Activated T-cell treated with anti-CD3 and anti-CD28 coated beads for 4 hours (primary cell): ENCODE measurements at places on chromosomes 3 and 15.

DNA sequence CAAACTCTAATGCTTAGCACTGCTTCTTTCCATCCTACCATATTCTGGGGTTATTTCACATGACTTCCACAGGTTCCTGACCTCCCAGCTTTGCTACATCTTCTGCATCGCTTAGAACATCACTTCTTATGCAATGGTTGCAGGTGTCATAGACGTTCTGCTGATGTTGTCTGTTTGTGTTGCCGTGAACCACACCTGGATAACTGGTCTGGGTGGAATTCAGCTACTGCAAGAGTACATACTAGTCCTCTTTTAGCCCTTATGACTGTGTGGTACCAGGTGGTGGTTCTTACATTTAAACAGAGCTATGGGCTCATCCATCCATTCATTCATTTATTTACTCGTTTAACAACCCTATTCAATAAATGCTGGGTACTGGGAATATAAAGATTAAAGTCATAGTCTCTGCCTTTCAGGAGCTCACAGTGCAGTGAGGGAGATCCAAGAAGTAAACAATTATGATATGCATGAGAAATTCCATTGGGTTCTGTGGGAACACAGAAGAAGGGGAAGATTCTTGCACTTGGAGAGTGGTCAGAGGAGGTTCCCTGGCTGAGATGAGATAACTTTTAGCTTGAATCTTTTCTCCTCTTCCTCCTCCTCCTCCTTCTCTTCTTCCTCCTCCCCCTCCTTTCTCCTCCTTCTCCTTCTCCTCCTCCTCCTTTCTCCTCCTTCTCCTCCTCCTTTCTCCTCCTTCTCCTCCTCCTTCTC lies 30.8 kb downstream of the TMEM45A start:
- DNase-seq: no peak

DNA sequence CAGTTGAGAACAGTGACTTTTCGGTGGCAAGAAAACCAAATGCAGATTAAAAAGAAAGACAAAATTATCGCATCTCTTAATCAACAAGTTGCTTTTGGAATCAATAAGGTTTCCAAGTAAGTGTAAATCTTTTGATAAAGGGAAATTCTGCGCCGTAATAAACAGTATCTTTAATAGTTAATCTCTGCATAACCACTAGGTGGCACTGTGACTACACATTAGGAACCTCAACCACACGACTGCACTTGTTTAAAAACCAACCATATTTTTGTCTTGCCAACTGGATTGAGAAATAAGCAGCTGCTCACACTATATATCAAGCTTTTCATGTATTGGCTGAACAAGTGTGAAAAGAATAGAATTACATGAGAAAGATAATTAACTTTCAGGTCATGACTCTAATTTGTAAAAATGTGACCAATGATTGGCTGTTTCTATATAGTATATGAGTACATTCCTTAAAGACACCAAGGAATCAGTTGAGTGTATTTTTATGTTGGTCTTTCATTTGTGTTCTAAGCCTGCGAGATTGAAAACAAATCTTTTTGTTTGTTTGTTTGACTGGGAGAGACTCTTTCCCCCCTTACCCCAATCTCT lies 72.7 kb downstream of the DZIP3 start:
- DNase-seq: peak; percentile 49

GRCh38 chr3:188901671-188902287 lies 270.0 kb upstream of the TPRG1 start:
- no peak for DNase-seq

DNA sequence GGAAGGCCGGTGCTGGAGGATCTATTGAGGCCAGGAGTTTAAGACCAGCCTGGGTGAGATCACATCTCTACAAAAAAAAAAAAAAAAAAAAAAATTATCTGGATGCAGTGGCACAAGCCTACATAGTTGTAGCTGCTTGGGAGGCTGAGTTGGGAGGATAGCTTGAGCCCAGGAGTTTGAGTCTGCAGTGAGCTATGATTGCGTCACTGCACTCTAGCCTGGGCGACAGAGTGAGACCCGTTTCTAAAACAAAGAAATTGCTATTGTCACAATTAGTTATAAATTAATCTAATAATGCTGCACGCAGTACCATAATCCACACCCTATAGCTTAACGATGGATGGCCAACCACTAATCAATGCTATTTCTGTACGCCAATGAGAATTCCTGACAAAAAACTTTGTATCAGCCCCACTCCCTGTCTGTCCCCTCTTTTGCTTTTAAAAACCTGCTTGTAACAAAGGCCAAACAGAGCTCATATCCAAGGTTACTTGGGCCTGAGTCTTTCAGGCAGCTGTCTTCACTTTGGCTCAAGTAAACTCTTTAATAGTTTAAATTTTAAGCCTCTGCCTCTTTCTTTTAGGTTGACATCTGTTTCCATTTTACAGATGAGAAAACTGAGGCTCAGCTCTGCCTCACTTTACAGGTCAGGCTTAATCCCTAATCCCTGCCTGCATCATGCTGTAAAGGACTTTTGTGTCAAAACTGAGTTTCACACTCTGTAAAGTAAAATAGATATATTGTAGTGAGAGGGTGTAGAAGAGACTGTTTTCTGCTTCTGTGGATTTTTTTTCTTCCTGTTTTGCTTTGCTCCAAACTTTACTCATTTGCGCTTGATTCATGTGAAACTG lies 10.9 kb downstream of the FLNB start:
- no peak for DNase-seq

GRCh38 chr3:35932995-35933394 lies 293.7 kb downstream of the ARPP21 start:
- no peak for DNase-seq

DNA sequence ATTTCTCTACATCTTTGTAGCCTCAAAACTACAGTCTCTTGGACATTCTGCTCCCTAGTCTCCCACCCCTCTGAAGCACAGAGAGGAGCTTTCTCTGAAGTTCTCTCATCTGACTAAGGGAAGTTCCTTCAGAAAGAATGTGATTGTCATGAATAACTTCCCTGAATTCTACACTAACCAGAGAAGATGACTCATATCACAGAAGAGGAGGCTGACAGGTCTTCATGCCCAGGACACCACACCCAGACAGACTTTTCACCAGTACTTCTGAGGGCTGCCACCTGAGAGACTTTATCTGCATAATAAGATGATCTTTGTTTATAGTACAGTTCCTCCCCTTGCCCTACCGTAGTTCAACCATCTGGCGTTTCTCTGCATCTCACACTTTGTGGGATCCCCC lies 52.8 kb downstream of the CDIN1 start:
- DNase-seq: no peak

DNA sequence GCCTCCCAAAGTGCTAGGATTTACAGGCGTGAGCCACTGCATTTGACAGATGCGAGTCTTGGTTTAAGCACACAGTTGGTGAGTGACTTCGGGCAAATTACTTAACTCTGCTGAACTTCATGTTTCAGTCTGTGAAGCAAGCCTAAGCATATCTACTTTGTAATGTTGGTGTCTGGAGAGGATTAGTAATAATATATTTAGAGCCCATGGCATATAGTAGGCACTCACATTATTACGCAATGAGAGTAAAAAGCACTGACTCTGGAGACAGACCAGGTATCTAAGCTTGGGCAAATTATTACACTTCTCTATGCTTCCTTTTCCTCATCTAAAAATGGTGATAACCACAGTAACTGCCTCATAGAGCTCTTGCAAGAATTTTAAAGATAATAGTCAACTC lies 208.7 kb upstream of the P2RY1 start:
- DNase-seq: no peak

DNA sequence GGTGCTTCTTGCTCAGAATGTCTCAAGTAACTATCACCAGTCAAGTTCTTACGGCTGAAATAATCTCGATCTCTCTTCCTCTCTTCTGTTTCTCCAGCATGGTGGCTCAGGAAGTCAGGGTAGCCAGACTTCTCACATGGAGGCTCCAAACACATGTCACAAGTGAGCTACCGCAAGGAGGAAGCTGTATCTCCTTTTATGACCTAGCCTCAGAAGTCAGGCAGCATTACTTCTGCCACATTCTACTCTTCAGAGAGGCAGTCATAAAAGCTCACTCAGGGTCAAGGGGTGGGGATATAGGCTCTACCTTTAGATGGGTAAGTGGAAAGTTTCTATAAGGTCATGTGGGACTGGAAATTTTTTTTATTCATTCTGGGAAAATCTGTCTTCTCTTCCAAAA lies 86.6 kb upstream of the NEO1 start:
- no peak for DNase-seq

GRCh38 chr3:116148881-116149851 lies 296.1 kb downstream of the LSAMP start:
- no peak for DNase-seq

DNA sequence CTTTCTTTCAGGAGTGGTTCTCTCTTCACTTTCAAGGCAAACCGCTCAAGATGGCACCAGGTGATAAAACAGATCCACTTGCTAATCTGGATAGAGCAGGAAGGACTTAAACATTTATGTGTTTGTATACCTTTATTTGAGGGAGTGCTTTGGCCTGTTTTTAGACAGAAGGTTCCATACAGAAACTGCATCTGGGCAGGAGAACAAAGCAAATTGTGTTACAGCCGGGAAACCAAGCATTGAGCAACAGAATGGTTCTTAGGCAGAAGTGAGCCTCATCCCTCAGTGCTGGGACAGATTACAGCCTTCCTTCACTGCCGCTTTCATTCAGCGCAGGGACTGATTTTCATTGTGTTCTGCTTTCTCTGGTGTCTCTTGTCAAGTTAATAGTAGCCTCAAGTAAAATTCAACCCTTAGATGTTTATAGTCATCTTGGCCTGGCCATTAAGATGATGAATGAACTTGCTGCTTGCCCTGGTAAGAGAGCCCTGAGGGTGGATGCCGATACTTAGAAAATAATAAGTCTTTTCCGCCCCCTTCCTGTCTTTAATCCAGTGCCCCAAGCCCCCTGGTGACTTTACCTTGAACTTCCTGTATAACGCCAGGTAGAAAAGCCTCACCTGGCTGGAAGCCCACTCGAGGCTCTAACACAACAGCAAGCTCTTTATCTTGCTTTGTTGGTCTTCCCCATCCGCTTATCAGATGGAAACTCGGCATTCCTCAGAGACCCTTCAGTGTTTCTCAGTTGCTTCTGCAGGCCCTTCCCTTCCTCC lies 168.0 kb upstream of the CTDSPL start:
- no peak for DNase-seq

DNA sequence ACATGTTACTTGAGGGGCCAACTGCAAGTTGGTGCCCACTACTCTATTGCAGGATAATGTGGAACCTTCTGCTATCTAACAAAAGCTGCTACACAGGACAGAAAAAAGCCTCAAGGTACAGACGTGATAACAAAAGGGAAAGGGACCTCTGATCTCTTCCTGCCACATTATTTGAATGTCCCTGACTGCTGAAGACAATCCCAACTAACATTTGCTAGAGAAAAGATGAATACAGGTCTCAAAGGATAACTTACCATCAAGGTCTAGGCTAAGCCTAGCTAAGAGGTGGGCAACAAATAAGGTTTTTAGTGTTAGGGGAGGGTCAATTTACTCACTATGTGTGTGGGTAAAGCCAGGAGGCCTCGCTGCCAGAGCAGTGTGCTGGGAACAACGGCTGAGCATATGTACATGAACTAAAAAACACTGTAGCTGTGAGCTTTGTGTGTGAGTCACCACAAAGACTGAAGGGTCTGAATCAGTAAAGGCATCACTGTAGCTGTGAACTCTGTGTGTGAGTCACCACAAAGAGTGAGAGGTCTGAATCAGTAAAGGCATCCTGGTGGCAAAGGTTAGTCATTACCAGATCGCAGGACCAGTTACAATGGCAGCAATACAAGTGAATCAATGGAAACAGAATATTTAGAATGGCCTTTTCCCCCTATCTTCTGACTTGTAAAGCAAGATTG lies 111.7 kb downstream of the LMLN start:
- DNase-seq: peak; percentile 35

DNA sequence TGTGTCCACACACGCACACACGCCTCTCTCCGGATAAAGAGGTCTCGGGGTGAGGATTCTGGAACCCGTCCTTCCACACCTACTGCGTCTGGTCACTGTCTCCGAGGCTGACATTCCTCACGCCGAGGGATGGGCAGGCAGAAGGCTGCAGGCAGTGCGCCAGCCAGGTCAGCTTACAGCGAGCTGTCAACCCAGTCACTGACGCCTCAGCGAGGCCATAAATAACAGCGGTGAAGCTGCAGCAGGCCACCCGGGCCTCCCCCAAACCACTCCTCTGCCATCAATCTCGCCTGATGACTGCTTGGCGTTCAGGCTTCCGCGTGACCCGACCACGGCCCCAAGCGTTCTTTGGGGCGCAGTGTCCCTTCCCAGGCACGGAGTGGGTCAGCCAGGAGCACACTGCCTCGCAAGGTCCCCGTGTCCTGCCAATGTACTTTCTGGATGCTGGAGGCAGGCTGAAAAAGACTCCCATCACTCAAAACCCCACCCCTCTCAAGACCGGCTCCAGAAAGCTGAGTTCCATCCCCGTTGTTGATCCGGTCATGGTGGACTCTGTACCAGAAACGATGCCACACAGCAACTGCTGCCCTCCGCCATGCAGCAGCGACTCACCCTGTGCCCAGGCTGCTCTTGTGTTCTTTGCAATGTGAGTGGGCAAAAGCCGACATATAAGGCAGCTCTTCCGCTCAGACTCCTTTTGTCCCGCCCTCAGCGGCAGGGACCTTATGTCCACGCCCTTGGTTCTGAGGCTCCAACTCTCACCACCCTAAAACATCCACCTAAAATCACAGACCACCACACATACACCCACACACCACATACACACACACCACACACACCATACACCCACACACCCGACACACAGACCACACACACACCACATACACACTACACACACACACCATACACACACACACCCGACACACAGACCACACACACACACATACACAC lies 27.1 kb downstream of the CPN2 start:
- DNase-seq: peak; percentile 25

- no peak for DNase-seq
These were observed 154.8 kb upstream of the LRIG1 start for GRCh38 chr3:66655671-66656070.

DNA sequence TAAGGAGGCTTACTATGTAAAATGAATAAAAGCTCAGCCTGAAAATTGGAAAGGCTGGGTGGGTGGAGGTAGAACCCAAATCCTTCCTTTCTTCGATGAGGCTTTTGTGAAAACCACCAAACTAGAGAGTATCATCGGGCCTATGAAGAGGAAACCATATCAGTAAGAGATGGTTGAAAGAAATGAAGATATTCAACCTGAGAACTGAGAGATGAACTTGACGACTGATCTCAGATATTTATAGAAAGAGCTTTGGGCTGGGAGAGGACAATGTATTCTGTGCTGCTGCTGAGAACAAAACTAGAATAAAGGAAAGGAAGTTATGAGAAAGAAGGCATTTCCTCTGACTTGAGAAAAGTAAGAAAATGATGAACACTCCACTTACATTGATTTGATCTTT lies 236.6 kb downstream of the KCNH8 start:
- no peak for DNase-seq

DNA sequence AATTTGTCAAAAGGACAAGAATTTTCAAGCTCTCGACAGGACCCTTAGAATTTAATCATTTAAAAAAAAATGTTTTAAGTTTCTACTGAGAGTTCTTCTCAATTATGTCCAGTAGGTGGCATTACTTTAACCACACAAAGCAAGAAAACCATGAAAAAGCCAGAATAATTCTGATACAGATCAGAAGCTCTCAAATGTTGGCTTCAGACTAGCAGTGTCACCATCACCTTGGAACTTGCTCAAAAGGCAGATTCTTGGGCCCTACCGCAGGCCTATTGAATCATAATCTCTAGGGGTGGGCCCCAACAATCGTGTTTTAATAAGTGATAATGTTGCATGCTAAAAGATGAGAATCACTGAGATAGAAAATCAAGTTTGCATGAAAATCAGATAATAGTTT lies 99.5 kb upstream of the KCNMB2 start:
- DNase-seq: no peak
